ENCODE measurements at places on chromosomes 13 and 19. TPM values are rescaled to one million over a fixed set of nuclear protein-coding genes. Genes with fewer than 3 reads are reported as not detected.
A peak's percentile ranks its signal among the peaks of the same experiment; 100 is the strongest.

- no peak for DNase-seq
- no peaks in the 10 kb centered on the region for H3K36me3 ChIP-seq
- no peaks in the 10 kb centered on the region for H3K27me3 ChIP-seq
- peaks cover 1% of the 10 kb centered on the region for H3K4me1 ChIP-seq
- H3K4me3 ChIP-seq: peak overlapping the region; percentile 66
These were observed 757 bp downstream of the WIZ start for GRCh38 chr19:15448778-15449619.

GRCh38 chr13:32893176-32893575 lies 123.0 kb upstream of the KL start:
- H3K27me3 ChIP-seq: no peaks in the 10 kb centered on the region
- DNase-seq: no peak
- no peak overlapping the region for H3K4me3 ChIP-seq
- H3K27ac ChIP-seq: no peak overlapping the region

IL11 gene
- 0.27 TPM for total RNA-seq

DNA sequence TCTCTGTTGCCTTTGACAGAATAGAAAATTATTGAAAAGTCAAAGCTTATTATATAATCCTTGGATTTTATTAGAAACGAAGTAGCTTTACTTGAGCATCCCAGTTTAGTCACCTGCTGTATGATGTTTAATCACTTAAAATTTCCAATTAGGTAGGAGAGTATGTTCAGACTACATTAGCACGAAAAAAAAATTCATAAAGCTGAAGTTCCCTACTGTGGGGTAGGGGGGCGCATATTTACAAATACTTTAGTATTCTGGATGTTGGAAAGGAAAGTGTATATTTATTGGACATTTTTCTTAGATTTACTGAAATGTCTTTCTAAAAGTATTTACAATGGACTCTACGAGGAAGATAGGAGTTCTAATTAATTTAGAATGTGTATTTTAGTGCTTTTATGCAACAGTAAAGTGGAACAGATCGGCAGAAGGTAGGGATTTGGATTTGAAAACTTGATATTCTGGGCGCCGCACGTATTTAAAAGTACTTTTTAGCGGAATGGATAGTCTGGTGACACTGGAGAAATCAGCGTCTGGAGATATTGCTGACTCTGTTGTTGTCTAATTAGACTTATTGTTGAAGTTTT lies 1.9 kb downstream of the CDK8 start:
- H3K27me3 ChIP-seq: no peaks in the 10 kb centered on the region
- H3K4me1 ChIP-seq: no peaks in the 10 kb centered on the region
- no peaks in the 10 kb centered on the region for H3K36me3 ChIP-seq
- DNase-seq: no peak

DNA sequence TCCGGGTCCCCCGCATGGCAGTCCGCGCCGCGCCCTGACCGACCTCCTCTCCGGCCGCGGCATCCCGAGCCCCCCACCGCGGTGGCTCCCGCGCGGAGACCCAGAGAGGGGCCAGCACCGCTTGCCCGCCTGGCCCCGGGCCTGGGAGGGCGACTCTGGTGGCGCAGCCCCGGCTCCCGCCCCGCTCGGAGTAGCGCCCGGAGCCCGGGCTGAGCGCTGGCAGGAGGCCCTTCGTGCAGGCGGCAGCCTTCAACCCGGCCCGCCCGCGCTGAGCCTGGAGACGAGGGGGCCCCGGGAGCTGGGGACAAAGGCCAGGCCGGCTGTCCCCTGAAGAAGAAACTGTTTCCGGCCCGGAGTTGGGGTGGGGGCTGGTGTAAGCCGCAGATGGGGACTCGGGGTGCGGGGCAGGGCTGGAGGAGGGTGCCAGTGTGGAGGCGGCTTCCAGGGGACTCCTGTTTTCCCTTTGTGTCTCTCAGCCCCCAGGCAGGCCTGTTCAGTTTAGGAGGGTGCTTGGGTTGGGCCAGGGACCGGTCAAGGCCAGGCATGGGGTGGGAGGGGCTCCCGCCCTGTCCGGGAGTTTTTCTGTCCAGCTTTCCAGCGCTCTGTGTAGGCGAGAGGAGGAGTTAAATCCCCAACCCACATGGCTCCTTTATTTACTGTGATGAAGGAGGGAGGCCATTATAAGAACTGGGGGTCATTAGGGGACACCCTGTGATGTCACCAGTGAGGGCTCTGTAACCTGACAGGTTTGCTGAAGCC lies 935 bp downstream of the LRP3 start:
- no peak for DNase-seq
- H3K4me3 ChIP-seq: peak overlapping the region; percentile 76
- no peaks in the 10 kb centered on the region for H3K27me3 ChIP-seq
- H3K27ac ChIP-seq: no peak overlapping the region
- H3K36me3 ChIP-seq: no peaks in the 10 kb centered on the region
- H3K4me1 ChIP-seq: no peaks in the 10 kb centered on the region

GRCh38 chr19:45376045-45376724 lies 5.8 kb upstream of the ERCC2 start:
- no peaks in the 10 kb centered on the region for H3K4me1 ChIP-seq
- no peaks in the 10 kb centered on the region for H3K27me3 ChIP-seq
- no peak overlapping the region for H3K4me3 ChIP-seq
- H3K36me3 ChIP-seq: no peaks in the 10 kb centered on the region
- no peak overlapping the region for H3K27ac ChIP-seq

DNA sequence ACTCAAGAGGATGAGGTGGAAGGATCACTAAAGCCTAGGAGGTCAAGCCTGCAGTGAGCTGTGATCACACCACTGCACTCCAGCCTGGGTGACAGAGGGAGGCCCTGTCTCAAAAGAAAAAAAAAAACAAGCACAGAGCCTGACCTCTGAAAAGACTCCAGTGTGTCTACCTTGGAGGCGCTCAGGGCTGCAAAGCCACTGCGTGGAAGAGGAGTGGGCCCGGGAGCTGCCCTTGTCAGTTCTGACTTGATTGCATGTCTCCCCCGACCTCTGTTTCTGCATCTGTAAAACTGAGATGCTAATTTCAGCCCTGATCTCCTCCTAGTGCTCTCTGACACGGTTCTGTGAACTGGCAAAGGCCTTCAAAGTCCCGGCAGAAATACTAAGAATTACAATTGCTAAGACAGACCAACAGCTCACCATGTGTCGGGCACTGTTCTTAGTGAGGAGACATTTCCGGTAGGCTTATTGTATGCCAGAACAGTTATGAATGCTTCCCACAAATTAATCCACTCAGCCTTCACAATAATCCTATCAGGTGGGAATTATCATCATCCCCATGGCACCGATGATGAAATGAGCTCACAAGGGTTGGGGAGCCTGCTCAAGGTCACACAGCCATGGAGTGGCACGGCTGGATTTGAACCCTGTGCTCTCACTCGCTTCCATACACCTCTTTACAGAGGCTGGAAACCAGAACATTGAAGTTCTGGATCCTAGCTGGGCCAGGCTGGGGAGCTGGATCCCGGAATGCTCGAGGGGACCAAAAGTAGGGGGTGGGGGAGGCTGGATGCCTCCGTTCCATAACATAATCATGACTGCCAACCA lies 3.5 kb downstream of the AKT2 start:
- DNase-seq: no peak
- no peak overlapping the region for H3K4me3 ChIP-seq
- H3K27ac ChIP-seq: no peak overlapping the region
- H3K36me3 ChIP-seq: no peaks in the 10 kb centered on the region
- H3K27me3 ChIP-seq: no peaks in the 10 kb centered on the region
- H3K4me1 ChIP-seq: no peaks in the 10 kb centered on the region

KIR2DL1 gene
- not detected for total RNA-seq

- no peak for DNase-seq
- H3K27ac ChIP-seq: no peak overlapping the region
- H3K4me1 ChIP-seq: no peaks in the 10 kb centered on the region
- no peaks in the 10 kb centered on the region for H3K36me3 ChIP-seq
These were observed 23.1 kb downstream of the TBC1D4 start for GRCh38 chr13:75458696-75459422.

- H3K27me3 ChIP-seq: no peaks in the 10 kb centered on the region
- no peak overlapping the region for H3K4me3 ChIP-seq
- no peaks in the 10 kb centered on the region for H3K4me1 ChIP-seq
- no peaks in the 10 kb centered on the region for H3K36me3 ChIP-seq
- no peak for DNase-seq
- H3K27ac ChIP-seq: no peak overlapping the region
These were observed 56.0 kb upstream of the FNDC3A start for GRCh38 chr13:48919751-48920150.

DNA sequence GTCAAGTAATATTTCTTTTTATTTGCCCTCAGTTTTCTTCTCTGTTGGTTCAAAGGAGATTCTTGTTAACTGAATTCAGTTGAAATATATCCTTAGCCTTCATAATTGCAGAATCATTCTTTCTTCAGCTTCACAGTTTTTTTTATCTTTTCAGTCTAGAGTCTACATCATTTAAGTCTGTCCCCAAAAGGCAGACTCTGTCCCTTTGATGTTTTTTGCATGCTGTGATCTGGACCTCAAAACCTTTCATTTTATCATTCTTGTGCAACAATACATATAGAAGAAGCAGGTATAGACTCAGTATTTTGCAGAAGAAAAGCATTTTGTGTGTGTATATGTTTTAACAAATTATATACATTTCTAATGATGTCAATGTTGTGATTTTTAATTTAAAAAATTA lies 734.8 kb upstream of the GPC6 start:
- H3K4me1 ChIP-seq: no peaks in the 10 kb centered on the region
- DNase-seq: no peak
- H3K27me3 ChIP-seq: no peaks in the 10 kb centered on the region
- H3K27ac ChIP-seq: no peak overlapping the region
- H3K4me3 ChIP-seq: no peak overlapping the region
- H3K36me3 ChIP-seq: no peaks in the 10 kb centered on the region

- H3K27me3 ChIP-seq: no peaks in the 10 kb centered on the region
- H3K4me3 ChIP-seq: no peak overlapping the region
- H3K4me1 ChIP-seq: no peaks in the 10 kb centered on the region
- no peak overlapping the region for H3K27ac ChIP-seq
These were observed 2.3 kb downstream of the FUT2 start for GRCh38 chr19:48698046-48698445.

SCAMP4 gene
- total RNA-seq: 38.8 TPM

ACTMAP gene
- 4.2 TPM for total RNA-seq

- no peak overlapping the region for H3K27ac ChIP-seq
- H3K4me1 ChIP-seq: no peaks in the 10 kb centered on the region
- H3K4me3 ChIP-seq: no peak overlapping the region
- no peaks in the 10 kb centered on the region for H3K27me3 ChIP-seq
- no peaks in the 10 kb centered on the region for H3K36me3 ChIP-seq
- no peak for DNase-seq
These were observed 78.9 kb downstream of the TNFSF11 start for GRCh38 chr13:42652642-42653415.

Measured in aorta (tissue), 5 donors.